Activated CD8-positive, alpha-beta T cell treated with anti-CD3 and anti-CD28 coated beads, Interleukin-2, amount 10 ng/mL, durations not matched to agents 7 days and 5 days (primary cell): ENCODE measurements at places on chromosomes 11 and 22. TPM values are rescaled to one million over a fixed set of nuclear protein-coding genes. Genes with fewer than 3 reads are reported as not detected.

- DNase-seq: no peak
These were observed 72.7 kb downstream of the RAB38 start for GRCh38 chr11:88102598-88102934.

- DNase-seq: no peak
These were observed 149.9 kb downstream of the PKNOX2 start for GRCh38 chr11:125314276-125315078.

- no peak for DNase-seq
These were observed 23.7 kb downstream of the SFI1 start for GRCh38 chr22:31520051-31520450.

GRCh38 chr11:64858467-64859263 is 14.2 kb upstream of the CDC42BPG start:
- DNase-seq: peak; percentile 77

The MCM5 gene
- total RNA-seq: 287 TPM

DNA sequence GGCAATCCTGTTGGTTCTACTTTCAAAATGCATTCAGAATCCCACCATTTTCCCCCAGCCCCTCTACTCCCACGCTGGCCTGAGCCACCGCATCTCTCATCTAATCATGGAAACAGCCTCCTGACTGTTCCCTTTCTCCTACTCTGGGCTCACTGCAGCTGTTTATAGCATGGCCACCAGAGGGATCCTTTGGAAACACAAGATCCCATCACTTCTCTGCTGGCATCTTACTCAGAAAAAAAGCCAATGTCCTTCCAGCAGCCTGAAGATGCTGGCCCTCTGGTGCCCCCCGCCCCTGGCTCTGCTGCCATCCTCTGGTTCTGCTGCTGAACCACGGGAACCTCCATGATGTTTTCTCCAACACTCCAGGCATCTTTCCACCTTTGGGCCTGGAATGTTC is 11.1 kb downstream of the MS4A8 start:
- DNase-seq: no peak

DNA sequence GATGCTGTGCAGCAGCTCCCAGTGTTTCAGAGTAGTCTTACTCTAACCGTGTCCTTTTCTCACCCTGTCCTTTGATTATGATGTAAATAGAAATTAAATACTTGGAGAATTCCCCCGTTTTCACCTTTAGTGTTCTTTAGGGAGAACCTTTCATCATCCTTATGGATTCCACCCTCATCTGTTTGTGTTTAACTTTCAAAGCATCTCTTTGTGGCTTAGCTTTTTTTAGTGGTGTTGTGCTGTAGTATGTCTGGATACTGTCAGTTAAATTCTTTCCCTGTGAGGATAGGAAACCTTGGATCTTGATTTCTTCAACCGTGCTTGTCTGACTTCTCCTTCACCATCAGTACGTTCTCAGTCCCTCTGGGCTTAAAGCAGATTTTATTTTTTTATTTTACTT is 48.5 kb downstream of the PPP6R3 start:
- DNase-seq: no peak

GRCh38 chr11:45110562-45110961 is 35.9 kb upstream of the PRDM11 start:
- peak; percentile 58 for DNase-seq

DNA sequence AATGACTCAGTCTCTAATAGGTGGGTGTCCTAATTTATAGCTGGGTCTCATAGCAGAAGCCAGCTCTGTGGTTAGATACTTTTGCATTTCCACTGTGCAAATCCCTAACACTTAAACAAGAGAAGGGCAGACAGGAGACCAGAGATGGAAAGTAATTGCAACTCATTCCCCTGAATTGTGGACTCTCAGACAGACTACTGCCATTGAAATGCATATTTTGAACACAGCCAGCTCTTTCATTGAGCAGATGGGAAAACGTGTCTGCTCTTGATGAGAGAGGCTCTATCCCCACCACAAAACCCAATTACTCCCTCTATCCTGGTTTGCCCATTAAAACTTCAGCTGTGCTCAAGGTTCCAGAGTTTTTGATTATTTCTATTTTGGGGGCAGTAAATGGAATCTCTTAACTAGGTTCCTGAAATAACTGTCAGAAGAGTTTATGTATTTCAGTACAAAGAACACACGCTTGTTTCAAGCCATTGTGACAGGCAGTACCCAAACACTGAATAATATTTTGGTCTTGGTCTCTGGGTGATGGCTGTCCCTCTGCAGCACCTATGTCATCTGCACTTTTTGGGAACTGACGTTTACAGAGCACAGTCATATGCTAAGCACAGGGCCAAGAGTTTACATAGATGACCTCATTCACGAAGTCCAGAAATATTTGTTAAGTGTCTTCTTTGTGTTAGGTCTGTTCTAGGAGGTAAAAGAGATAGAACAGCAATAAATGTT is 41.7 kb downstream of the FAM227A start:
- no peak for DNase-seq

GRCh38 chr11:65960824-65961266 is 689 bp upstream of the SART1 start:
- DNase-seq: no peak

- DNase-seq: peak; percentile 36
These were observed 24.8 kb downstream of the PAK1 start for GRCh38 chr11:77449060-77449521.

GRCh38 chr11:119843877-119844276 is 114.9 kb upstream of the NECTIN1 start:
- DNase-seq: no peak

The CDK2AP2 gene
- total RNA-seq: 168 TPM

GRCh38 chr11:370070-370941 is 1.0 kb downstream of the B4GALNT4 start:
- DNase-seq: no peak

- no peak for DNase-seq
These were observed 39.7 kb downstream of the DKK3 start for GRCh38 chr11:11968511-11969280.

DNA sequence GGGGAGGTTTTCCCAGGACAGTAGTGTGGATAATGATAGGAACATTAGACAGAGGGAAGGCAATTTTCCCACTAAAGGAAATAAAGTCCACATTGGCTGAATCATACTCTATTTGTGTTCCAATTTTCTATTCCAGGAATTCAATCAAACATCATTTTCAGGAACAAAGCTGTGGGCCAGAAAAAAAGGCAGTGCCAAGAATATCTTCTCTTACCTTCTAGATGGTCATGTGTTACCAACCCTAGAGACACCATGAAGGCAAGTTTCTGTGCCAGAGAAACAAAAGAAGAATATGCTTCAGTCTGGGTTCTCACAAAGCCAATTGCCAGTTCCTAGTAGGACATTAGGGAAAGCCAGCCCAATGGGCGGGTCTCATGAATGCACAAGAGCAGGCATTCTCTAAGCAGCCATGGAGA is 27.5 kb downstream of the LARGE2 start:
- DNase-seq: no peak

GRCh38 chr22:20829491-20830134 is 29.0 kb downstream of the PI4KA start:
- DNase-seq: no peak

GRCh38 chr11:110433393-110434333 is 3.9 kb downstream of the FDX1 start:
- DNase-seq: no peak
